BJ (cell line): ENCODE measurements at places on chromosomes 11 and 22. TPM values are rescaled to one million over a fixed set of nuclear protein-coding genes. Genes with fewer than 3 reads are reported as not detected.

- DNase-seq, result no peak
Measured at GRCh38 chr11:46522682-46523281, 71.0 kb downstream of the AMBRA1 start.

DNA sequence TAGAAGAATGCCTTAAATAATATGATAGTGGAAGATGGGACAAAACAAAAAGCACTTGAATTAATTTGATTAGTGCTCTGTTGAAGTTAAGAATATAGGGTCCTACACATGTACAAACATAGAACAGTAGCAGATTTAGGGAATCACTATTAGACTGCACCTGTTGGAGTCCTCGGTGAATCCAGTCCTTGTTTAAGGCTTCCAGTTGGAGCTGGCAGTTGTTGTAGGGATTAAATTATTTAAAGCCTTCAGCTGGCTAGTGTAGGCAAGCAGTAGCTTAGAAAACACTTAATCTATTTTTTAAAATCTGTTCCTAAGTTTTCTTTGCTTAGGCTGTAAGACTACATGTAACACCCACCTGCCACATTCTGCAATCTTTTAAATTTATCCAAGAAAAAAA, 24.5 kb upstream of the CSTF3 start:
- no peak for DNase-seq

DNA sequence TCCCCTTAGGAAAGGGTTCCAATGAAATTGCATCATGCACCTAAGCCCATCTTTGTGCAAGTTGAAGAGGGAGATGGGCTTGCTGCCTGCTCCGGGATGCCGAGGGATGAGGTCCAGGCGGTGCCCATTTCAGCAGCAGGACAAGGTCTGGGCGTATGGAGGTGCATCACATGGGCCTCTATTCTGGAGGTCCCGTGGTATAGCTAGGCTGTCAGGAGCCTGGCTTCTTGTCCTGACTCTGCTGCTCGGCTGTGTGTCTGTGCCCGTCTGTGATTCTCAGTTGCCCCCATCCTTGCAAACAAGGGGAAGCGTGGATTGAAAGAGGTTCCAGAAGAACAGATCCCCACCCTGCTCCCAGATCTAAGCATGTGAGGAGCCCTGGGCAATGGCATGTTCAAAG, 130.0 kb downstream of the OSBP2 start:
- no peak for DNase-seq

TRPC6 gene
- polyA plus RNA-seq, result 5.3 and 8.2 TPM in 2 replicates
